ENCODE measurements at places on chromosomes 1 and 21. TPM values are rescaled to one million over a fixed set of nuclear protein-coding genes. Genes with fewer than 3 reads are reported as not detected.

DNA sequence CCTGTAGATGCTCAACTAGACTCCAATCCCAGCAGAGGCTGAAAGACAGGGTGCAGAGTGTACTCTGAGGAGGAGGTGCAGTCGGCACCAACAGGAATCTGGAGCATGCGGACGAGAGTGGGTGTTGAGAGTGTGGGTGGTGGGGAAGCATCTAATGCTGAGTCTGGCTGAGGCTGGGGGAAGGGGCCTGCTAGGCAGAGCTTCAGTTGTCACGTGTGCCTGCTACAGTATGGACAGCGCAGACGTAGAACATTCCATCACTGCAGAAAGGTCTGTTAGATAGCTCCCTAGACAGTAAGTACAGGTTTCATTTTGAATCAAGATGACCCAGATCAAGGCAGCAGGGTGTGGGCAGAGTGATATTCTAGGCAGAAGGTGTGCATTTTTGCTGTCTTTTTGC lies 23.1 kb downstream of the SNAP47 start:
- no peak for DNase-seq

DPH5 gene
- total RNA-seq = 36.5 TPM

DNA sequence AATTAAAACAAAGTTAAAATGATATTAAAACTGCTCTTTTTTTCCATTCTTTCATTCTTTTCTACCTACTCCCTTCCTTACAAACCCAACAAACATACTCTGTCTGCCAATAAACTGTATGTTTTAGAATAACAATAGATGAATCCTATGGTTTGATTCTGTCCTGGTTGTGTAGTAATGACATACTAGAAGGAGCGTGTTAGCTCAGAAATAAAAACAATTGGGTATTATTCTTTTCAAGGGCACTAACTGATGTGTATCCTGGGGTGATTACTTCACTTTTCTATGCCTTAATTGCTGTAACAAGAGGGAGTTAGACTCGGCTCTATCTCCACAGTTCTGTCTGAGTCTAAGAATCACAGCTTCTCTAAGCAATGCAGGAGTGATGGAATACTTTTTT lies 194.4 kb downstream of the GIPC2 start:
- no peak for DNase-seq

GRCh38 chr1:222697203-222697602 lies 15.1 kb downstream of the AIDA start:
- no peak for DNase-seq

DNA sequence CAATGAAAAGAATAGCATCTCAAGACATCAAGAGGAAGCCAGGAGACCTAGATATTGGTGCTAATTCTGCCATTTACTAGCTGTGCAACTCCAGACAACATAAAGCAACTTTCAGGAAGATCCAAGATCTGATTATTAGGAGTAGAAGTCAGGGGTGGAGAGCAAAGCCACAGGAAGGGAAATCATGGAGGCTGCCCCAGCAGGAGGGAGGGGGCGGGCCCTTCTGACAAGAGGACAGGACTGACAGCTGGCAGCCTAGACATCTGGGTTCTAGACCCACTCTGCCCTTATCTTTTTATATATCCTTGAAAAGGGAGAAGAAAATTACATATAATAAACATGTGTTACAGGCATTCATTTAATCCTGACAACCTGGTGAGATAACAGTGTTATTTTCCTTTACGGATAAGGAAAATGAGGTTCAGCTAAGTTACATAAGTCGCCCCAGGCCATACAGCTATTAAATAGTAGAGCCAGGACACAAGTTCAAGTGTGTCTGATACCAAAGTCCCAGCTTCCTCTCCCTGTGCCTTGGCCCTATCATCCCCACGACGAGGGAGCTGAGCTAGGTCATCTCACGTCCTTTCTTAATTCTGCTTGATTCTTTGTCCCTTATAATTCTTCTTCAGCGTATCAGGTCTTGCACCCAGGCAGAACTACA lies 46.6 kb downstream of the ARHGEF11 start:
- no peak for DNase-seq

NFASC gene
- 1.6 TPM for total RNA-seq

CYP4B1 gene
- not detected for total RNA-seq

NHLH2 gene
- total RNA-seq = 0.38 TPM

SYT14 gene
- 32.6 TPM for total RNA-seq

LIPI gene
- not detected for total RNA-seq

CDK18 gene
- total RNA-seq = 12.1 TPM

LAPTM5 gene
- 2.6 TPM for total RNA-seq

DNA sequence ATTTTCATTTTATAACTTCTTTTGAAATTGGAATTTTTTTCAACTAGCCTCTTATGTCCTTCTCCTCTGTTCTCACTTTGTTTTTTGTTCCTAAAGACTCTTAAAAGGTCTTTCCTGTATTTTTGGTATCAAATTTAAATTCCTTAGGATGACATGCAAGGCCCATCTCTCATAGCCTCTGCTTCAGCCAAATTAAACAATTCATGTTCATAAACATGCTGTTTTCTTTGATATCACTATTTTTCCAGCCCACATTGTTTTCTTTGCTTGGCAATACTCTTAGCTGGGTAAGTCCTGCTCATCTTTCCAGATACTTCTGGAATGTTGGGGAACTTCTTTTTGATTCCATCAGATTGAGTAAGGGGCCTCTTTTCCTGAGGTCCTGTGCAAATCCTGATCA lies 55.8 kb upstream of the GPR88 start:
- no peak for DNase-seq

SNAP47 gene
- total RNA-seq = 40.2 TPM

DNA sequence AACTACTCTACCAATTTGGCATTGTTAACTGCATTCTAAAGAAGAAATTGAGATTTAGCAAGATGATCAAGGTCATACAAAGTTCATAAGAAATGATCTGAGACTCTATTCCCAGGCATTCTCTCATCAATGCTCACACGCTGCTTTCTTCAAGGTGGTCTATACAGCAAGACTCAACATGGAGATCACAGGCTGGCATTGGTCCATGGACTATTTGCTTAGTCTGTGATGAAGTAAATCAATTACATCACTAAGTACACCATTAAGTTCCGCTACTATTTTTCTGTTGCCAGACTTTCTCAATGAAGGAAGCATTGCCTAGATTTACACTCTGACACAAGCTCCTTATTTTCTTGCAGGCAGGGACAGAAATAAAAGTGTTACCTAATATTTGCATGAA lies 51.9 kb upstream of the CYP2J2 start:
- DNase-seq = no peak

DNA sequence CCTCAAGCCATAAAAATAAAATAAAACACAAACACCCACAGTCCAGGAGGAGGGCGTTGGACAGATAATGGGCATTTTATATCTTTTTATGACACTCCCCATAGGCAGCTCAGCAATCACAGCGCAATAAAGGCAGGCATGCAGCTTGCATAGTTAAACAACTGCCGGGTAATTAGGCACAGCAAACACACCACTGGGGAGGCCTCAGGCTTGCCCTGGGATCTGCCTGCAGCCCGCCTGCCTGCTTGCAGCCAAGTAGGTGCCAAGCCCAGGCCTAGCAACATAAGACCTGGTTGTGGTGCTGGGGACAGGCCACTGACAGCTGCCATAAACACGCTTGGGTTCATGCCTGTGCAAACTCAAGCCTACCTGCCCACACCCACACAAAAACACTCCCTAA lies 54.2 kb downstream of the DMAP1 start:
- DNase-seq = no peak

Data from kidney epithelial cell (primary cell).